ENCODE measurements at places on chromosomes 1 and 21.

DNA sequence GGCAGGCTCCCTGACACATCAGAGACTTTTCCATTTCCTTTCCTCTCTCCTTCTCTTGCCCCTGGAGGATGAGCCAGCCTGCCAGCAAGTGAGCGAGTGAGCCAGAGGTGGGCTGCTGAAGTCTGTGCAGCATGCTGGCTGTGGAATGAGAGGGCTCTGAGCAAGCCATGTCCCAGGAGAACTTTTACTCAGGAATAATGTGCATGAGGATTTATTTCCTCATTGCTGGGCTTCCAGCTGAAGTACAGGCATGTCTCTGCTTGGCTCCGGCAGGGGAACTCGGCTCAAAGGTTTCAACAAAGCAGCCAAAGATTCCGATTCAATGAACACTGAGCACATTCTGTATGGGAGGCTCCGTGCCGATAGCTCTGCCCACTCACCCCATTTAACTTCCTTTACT, 43.7 kb downstream of the UBIAD1 start:
- no peak overlapping the region for H3K27ac ChIP-seq
- H3K4me1 ChIP-seq, result no peaks in the 10 kb centered on the region
- no peak overlapping the region for H3K4me3 ChIP-seq
- DNase-seq, result no peak

DNA sequence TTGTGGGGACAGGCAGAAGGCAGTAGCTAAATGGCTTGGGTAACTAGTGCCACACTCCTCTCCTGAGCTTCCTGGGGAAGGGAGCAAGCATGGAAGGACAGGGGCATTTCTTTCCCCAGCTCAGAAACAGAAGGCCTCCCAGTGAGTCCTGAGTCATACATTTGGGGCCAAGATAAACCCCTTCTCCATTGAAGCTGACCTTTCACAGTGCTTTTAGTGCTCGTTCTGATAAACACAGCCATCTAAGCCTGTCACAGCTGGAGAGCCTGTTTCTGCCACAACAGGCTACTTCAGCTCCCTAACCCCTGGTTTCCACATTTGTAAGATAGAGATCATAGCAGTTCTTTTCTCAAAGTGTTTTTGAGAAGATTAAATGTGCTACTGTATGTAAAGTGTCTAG, 374.0 kb downstream of the LMX1A start:
- H3K27ac ChIP-seq, result no peak overlapping the region
- H3K4me3 ChIP-seq, result no peak overlapping the region
- no peaks in the 10 kb centered on the region for H3K27me3 ChIP-seq
- H3K4me1 ChIP-seq, result no peaks in the 10 kb centered on the region
- DNase-seq, result no peak

DNA sequence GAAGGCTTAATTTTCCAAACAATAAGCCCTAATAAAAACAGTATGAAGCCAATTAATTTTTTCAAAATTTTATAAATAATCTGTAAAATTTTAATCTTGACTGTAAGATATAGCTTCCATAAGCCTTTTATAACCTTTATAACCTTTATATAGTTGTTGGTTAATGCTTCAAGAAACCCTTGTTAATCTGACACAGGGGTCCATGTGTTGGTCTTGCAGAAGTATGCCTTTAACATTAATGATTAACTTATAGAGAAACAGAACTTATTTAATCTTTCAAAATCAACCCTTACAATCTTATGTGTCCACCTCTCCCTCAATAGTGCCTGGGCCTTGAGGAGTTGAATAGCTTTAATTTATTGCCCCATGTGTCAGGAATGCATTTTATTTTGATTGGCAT, 23.2 kb upstream of the HAO2 start:
- no peak for DNase-seq
- no peaks in the 10 kb centered on the region for H3K36me3 ChIP-seq
- H3K4me3 ChIP-seq, result no peak overlapping the region
- H3K4me1 ChIP-seq, result no peaks in the 10 kb centered on the region
- H3K27ac ChIP-seq, result no peak overlapping the region

DNA sequence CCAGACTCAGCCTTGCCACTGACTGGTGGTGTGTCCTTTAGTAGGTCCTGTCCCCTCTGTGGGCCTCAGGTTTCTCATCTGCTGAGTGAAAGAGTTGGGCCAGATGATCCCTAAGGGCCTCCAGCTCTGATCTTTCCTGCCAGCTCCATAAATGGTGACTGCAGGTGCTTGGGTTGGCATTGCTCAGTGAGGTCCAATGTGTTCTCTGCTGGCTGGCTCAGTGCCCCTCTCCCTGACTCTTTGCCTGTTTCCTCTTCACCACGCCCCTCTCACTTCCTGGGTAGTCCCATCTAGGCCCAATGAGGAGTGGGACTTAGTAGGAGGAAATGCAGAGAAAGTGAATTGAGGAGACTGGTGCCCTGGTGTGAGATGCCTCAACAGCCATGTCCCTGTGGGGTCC, 36.6 kb downstream of the UBE2T start:
- H3K4me3 ChIP-seq, result no peak overlapping the region
- no peak overlapping the region for H3K27ac ChIP-seq
- DNase-seq, result no peak
- no peaks in the 10 kb centered on the region for H3K36me3 ChIP-seq

GRCh38 chr21:31360717-31361116, 16.7 kb upstream of the TIAM1 start:
- peaks cover 2% of the 10 kb centered on the region for H3K27me3 ChIP-seq
- H3K4me3 ChIP-seq, result no peak overlapping the region
- H3K27ac ChIP-seq, result no peak overlapping the region
- H3K36me3 ChIP-seq, result no peaks in the 10 kb centered on the region
- H3K4me1 ChIP-seq, result no peaks in the 10 kb centered on the region
- no peak for DNase-seq

Data from IMR-90 (cell line).